ENCODE measurements at places on chromosomes 7 and 10. TPM values are rescaled to one million over a fixed set of nuclear protein-coding genes. Genes with fewer than 3 reads are reported as not detected.
A peak's percentile ranks its signal among the peaks of the same experiment; 100 is the strongest.

GRCh38 chr10:58843760-58844159, 331.1 kb downstream of the BICC1 start:
- no peak for DNase-seq

DNA sequence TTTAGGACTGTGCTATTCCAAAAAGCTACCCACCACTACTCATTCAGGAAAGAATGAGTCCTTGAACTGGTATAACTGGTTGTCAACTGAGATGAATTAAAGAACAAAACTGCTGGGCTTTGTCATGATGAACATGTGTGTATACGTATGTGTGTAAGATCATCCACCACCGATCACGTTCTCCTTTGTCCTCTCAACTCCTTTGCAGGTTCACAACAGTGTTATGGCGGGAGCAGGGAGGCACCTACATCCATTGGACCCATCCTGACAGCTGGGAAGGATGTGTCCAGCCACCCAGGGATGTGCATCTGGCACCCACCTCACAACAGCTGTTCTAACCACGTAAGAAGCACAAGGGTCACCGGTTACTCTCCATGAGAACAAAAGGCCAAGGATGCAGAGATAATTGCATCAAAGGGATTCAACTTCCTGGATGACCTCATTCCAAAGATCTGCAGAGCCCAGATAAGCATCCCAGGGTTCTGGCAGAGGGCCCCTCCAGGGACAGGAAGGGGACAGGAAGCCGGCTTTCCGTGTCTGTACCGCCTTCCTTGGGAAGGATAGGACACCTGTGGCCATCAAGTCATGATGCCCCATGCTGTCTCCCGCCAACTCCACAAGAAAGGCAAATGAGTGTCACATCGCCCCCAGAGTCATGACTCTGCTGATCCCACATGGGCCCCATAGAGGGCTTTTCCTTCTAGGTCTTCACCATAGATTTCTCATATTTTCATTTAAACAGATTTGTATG, 66.1 kb downstream of the STEAP1B start:
- no peak for DNase-seq

DNA sequence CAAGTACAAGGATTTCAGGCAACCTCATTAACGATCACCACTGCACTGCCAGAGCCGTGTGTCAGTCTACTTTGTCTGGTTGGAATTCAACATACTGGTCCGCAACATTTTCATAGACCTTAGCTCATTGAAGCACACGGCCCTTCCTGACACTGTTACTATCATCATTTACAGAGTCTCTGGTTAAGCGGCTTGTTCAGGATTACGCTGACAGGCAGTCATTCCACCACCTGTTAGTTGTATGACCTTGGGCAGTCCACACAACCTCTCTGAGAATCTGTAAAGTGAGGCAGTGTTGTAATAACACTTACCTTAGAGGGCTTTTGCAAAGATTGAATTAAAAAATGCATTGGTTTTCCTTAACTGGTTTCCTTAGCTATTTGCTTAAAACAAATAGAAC, 112.6 kb downstream of the AOAH start:
- no peak for DNase-seq

DNA sequence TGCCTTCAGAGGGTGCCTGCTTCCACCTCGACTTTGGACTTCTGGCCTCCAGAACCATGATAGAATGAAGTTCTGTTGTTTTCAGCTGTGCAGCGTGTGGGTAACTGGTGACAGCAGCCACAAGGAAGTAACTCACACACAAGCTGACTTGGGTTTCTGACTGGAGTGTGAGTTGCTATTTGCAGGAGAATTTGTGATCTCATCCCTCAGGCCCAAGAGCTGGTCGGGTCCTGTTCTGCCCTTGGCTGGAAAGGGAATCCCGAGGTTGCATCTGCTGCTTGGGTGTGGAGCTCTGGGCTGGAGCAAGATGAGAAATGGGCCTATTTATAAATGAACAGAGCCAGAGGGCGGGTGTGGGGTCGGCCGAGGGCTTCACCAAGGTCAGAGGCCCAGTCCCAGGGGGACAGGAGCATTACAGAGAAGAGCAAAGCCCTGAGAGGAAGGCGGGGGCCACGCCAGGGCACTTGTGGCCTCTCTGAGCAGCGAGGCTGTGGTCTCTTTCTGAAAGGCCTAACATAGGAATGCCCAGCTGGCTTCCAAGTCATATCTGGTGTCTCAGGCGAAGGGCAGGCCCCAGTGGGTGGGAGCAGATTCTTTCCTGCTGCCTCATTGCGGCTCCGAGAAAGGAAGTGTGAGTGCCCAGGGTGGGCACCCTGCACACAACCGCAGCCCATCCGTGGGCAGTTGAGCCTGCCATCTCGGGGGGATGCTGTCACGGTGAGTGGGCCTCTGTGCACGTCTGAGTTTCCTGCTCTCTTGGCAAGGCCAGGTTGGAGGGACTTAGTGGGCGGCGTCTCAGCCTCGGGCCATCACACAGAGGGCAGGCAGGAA, 26.5 kb upstream of the C10orf71 start:
- DNase-seq, result no peak

- DNase-seq, result peak; percentile 10
These were observed 13.9 kb downstream of the DNAJC1 start for GRCh38 chr10:21989453-21990154.

DNA sequence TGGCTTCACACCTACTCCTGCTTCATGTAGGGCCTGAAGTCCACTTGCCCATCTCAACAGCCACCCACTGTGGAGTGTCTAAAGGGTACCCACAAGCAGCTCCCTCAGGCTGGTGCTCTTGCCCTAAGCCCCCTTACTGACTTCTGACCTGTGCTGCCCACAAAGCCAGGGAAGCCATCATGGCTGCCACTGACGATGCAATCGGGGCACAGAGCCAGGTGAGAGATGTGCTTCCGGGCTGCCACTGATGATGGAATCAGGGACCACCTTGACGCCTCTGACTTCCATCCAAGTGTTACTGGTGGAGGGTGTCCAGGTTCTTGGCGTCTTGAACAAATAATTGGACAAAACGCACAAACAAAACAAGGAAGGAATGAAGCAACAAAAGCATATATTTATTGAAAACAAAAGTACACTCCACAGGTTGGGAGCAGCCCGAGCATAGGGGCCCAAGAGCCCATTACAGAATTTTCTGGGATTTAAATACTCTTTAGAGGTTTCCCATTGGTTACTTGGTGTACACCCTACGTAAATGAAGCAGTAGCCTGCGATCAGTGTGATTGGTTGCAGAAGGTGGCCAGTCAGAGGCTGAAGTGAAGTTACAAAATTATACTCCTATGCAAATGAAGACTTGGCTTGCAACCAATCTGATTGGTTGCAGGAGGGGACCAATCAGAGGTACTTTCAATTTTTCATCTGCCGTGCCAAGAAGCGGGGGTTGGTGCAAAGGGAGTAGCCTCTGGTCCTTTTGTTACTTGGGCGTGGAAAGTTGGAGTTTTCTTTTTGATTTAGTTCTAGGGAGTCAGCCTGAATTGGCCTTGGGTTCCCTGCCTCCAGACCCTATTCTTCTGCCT, 4.5 kb downstream of the CPA2 start:
- DNase-seq, result no peak

DNA sequence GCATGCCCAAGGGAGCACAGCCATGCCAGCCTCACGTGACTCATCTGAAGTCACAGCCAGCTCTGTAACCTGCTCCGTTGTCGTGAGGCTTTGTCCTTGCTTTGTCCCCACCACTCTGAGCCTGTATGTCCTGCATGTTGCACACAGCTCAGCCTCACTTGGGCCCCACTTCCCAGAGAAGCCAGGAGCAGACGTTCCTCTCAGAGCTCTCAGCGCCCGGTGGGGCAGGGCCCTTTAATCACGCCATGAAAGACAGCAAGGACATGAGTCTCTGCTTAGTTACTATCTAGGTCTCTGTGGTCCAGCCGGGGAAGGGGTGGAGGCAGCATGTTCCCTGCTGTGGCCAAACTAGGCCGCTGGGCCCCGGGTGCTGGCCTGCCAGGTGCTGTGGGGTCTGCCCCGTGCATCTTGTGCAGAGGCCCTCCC, 127.4 kb upstream of the FAM20C start:
- no peak for DNase-seq

DNA sequence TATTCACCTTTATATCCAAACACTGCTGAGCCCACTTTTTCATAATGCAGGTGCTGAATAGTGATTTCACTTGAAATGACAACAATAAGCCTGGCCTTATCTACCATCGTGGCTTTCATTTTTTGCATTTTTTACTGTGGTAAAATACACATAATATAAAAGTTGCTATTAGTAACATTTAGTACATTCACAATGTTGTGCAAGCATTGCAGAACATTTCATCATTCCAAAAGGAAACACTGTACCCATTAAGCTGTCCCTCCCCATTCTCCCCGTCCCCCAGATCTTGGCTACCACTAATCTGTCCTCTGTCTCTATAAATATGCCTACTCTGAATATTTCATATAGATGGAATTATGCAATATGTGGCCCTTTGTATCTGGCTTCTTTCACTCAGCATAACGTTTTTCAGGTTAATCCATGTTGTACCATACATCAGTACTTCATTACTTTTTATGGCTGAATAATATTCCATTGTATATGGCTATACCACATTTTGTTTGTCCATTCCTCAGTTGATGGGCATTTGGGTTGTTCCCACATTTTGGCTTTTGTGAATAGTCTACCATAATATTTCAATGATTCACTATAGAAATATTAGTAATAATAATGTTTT, 68.5 kb upstream of the ARID5B start:
- no peak for DNase-seq

GRCh38 chr10:119871881-119872609, 598 bp downstream of the MCMBP start:
- DNase-seq, result peak; percentile 49

DNA sequence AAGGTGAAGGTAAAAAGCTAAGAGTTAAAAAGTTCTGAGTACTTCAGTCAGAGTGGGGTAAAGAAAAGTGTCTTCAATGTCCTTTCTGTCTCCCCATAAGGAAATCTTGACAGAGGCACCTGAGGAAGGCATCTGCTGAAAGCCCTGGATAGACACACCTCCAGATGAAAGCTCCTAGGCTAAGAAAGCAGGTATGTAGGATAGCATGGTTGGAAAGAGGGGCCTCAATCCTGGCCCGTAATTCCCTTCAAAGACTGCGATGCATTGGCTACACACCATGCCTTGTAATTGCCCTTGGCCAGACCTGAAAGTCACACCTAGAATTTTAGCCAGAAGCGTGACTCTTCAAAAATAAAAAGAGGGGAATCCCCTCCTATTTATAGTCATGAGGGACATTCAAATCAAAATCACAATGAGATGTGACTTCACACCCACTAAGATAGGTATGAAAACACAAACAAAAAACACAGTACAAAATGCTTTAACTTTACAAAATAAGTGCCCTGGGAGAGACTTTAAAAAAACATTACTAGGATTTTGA, 809.7 kb downstream of the IPMK start:
- no peak for DNase-seq

- DNase-seq, result no peak
These were observed 121.6 kb downstream of the RELN start for GRCh38 chr7:103867874-103868273.

DNA sequence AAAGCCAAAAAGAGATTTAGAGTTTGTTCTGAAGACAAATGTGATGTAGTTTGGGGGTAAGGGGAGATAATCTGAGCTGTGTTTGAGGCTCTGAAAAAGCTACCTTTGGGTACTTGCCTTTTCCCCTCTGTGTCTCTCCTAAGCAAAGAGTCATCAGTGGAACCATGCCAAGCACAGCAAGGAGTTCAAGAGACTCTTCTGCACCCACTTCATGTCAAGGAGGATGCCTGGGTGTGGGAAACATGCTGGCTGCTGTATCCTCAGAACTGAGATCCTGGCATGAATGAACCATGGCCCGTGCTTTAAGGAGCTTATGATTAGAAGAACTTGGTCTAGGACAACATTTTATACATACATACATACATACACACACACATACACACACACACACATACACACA, 142.9 kb downstream of the NOC3L start:
- no peak for DNase-seq

- DNase-seq, result peak; percentile 73
These were observed 109.5 kb upstream of the TMEM72 start for GRCh38 chr10:44801383-44802327.

DNA sequence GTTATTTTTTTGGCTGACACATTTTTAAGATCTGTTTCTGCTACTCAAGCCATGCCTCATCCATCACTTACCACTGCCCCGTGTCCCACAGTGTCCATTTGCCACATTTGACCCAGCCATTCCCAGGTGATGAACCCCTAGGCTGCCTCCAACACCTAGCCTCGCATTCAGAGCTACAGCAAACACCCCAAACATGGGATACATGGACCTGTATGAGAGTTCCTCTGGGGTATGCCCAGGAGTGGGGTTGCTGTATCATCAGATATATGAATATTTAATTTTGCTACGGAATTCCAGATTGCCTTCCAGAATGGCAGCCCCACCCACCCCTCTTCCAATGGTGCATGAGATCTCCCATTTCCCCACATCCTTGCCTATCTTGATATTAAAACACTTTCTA, 190.1 kb upstream of the RNF32 start:
- no peak for DNase-seq

DNA sequence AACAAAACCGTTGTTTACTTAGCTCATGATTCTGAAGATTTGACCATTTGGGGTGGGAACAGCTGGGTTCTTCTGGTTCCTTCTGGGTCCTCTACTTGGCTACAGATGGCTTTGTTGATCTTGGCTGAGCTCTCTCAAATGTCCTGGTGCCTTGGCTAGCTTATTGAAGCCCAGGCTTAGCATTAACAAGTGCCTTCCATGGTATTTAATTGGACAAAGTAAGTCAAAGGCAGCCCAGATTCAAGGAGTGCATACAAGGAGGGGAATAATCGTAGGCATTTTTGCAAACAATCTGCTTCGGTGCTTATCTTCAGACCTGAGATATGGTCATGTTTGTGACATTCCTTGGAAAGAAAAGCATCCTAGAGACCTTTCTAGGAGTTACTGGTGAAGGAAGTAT, 81.4 kb downstream of the ADCYAP1R1 start:
- DNase-seq, result no peak

GRCh38 chr10:116974456-116975005, 30.5 kb downstream of the SHTN1 start:
- peak; percentile 39 for DNase-seq

- DNase-seq, result no peak
These were observed 18.9 kb downstream of the BHLHA15 start for GRCh38 chr7:98229991-98230745.

GRCh38 chr7:4138866-4139265, 543.2 kb upstream of the FOXK1 start:
- DNase-seq, result no peak

- DNase-seq, result no peak
These were observed 35.2 kb downstream of the NPY start for GRCh38 chr7:24319209-24319608.

DNA sequence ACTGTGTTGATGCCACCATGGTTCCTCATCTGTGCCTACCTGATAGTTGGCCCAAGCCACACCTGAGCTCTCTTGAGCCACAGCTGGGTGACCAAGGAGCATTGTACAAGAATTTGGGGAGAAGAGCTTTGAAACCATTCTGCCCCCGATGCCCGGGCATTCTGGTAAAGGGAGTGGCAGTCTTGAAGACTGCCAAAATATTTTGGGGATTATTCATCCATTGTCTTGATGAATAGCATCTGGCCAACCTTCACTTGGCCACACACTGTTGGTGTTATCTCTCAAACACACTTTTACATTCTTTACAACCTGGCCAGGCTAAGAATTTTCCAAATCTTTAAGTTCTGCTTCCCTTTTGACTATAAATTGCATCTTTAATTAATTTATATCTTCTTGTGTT, 113.1 kb upstream of the PCBD1 start:
- DNase-seq, result no peak

- no peak for DNase-seq
These were observed 113.1 kb downstream of the RNF32 start for GRCh38 chr7:156753630-156754029.

- DNase-seq, result no peak
These were observed 4.0 kb downstream of the INPP5A start for GRCh38 chr10:132541601-132542011.

PLPP4 gene
- 13.8 TPM for total RNA-seq

OPALIN gene
- not detected for total RNA-seq

SORCS3 gene
- not detected for total RNA-seq

Measured in SJSA1 (cell line).